ENCODE measurements at places on chromosomes 11 and 22.

- DNase-seq: no peak
These were observed 14.9 kb downstream of the DAGLA start for GRCh38 chr11:61694946-61695706.

DNA sequence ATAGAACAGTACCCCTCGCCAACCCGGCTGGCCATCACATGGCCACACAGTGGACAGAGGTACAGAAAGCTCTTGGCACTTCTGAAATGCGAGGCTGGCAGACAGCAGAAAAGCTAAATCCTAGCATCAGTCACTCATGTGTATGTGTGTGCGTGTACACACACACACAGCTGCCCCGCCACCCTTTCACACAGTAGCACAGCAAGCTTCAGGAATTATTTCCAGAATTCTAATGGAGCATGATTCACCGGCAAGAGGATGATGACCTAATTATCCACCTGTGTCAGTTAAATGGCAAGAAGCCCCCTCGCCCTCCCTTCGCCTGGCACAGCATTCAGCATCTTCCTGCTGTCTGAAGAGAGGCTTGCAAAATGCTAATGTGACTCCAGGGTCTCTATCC, 336.0 kb downstream of the SHANK2 start:
- DNase-seq: no peak

DNA sequence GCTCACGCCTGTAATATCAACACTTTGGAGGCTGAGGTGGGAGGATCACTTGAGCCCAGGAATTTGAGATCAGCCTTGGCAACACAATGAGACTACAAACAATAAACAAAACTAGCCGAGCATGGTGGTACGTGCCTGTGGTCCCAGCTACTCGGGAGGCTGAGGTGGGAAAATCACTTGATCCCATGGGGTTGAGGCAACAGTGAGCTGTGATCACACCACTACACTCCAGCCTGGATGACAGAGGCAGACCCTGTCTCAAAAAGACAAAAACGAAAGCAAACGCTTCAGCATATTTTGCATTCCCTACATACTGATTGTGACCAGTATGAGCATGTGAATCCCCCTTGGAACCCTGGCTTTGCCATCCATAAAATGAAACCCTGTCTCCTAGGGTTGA, 33.9 kb upstream of the MN1 start:
- DNase-seq: no peak

DNA sequence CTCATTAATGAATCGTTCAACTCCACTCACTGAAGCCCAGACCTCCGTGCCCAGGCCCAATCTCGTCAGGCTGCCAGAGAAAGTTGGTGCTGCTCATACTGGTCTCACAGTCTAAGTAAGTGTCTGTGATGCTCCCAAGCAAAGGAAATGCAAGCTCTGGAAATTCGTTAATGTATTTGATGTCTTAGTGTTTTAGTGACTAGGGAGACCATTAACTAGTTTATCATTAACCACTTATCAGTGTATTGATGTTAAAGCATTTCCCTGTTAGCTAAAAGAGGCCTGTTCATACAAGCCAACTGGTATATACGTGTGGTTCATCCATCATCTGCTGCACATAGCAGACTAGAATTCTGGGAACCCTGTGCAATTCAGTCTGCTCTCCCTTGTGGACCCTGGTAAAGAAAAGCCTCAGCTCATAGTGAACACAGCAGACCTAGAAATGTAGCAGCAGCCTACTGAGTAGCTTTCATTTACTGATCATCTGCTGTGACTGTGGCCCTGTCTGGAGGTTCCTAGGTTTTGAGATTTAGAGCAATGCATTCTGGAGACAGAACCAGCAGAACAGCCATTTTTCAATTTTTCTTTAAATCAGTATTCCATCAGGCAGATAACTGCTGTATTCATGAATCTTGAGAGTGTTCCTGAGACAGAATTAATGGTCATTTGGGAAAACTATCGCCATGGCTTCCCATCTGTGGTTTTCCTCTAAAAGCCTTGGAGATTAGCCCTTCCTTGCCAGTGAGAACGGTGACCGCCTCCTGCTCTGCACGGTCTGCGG, 15.7 kb upstream of the AIFM3 start:
- DNase-seq: no peak

GRCh38 chr11:128852327-128853023, 14.6 kb downstream of the KCNJ1 start:
- DNase-seq: no peak

DNA sequence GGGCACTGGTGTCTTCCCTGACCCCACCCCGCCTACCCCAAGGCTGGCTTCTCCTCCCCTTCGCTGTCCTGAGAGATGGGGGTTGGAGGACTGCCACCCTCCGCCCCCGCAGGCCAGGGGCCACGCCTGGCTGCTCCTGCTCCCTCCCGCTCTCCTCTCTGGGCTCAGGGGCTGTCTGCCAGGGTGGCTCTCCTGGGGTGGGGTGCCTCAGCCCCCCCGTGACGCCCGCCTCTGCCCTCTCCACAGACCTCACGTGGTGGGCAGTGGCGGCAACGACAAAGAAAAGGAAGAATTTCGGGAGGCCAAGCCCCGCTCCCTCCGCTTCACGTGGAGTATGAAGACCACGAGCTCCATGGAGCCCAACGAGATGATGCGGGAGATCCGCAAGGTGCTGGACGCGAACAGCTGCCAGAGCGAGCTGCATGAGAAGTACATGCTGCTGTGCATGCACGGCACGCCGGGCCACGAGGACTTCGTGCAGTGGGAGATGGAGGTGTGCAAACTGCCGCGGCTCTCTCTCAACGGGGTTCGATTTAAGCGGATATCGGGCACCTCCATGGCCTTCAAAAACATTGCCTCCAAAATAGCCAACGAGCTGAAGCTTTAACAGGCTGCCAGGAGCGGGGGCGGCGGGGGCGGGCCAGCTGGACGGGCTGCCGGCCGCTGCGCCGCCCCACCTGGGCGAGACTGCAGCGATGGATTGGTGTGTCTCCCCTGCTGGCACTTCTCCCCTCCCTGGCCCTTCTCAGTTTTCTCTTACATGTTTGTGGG, 8.1 kb downstream of the RCOR2 start:
- DNase-seq: no peak

DNA sequence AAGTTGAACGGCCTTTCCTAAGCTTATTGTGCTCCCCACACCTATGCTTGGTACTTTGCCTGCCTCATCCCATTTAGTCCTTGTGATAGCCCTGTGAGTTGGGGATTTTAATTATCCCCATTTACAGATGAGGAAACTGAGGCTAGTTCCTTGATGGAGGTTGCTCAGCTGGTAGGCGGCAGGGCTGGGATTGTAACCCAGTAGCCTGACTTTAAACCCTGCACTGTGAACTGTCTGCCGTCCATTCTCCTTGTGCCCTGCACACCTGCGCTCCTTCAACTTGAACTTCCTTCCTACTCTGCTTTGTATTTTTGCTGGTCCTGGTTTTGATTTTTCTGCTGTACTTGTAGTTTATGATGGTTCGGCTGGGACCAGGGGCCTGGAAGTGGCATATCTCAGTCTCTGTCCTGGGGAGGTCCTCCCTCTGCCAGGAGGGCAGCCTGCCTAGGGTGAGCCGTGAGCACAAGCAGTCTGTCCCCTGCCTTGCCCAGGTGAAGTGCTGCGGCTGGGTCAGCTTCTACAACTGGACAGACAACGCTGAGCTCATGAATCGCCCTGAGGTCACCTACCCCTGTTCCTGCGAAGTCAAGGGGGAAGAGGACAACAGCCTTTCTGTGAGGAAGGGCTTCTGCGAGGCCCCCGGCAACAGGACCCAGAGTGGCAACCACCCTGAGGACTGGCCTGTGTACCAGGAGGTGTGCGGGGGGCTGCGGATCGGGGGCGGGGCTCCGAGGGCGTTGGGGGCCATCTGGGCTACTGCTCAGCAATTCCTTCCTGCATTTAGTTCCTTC, 52.4 kb downstream of the CD82 start:
- no peak for DNase-seq

- no peak for DNase-seq
These were observed 107.0 kb downstream of the MSANTD4 start for GRCh38 chr11:105915021-105915420.

- no peak for DNase-seq
These were observed 4.6 kb downstream of the TRABD start for GRCh38 chr22:50190182-50190940.

DNA sequence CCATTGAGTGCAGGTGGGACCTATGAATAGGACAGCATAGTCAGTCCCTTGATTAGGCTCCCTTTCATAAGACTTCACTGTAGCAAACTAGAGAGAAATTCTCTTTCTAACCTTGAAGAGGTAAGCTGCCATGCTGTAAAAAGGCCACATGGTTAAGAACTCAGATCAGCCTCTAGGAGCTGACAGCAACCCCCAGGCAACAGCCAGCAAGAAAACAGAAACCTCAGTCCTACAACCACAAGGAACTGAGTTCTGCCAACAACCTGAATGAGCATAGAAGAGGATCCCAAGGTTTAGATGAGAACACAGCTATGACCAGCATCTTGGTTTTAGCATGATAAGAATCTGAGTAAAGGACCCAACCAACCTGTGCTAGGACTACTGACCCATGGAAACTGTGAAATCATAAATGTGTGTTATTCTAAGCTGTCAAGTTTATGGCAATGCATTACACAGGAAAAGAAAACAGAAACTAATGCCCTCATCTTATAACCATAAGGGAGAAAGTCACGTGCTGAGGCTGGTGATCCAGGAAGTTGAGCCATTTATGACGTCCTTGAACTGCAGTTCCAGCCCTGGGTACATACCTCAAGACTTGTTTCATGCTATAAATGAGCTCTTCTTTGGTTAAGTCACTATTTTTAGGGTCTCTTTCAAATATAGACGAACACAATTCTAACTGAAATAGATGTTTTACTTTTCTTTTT, 43.3 kb downstream of the RAB38 start:
- no peak for DNase-seq

DNA sequence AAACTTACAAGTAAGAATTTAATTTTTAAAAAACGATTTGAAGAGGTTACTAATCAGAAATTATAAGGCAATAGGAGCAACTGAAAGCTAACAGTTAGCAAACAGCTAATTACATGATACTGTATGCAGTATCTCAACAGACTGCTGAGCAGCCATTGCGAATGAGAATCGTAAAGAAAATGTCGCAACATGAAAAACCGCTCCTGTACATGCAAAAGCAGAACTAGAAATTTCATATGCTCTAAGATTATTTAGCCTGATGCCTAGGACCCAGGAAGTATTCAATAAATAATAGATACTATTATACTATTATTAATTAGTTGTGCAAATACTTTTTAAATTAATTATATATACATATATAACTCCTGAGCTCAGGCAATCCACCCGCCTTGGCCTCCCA, 48.7 kb upstream of the EP300 start:
- no peak for DNase-seq

GRCh38 chr11:46006418-46007070, 84.1 kb downstream of the LARGE2 start:
- peak; percentile 51 for DNase-seq

All from HS-27A (cell line).